ENCODE measurements at places on chromosomes 1 and 21.
A peak's percentile ranks its signal among the peaks of the same experiment; 100 is the strongest.

GRCh38 chr1:74396462-74396861 lies 115.9 kb downstream of the LRRC53 start:
- no peak for DNase-seq

GRCh38 chr21:44718571-44718970 lies 7.2 kb upstream of the TSPEAR start:
- DNase-seq, result no peak

DNA sequence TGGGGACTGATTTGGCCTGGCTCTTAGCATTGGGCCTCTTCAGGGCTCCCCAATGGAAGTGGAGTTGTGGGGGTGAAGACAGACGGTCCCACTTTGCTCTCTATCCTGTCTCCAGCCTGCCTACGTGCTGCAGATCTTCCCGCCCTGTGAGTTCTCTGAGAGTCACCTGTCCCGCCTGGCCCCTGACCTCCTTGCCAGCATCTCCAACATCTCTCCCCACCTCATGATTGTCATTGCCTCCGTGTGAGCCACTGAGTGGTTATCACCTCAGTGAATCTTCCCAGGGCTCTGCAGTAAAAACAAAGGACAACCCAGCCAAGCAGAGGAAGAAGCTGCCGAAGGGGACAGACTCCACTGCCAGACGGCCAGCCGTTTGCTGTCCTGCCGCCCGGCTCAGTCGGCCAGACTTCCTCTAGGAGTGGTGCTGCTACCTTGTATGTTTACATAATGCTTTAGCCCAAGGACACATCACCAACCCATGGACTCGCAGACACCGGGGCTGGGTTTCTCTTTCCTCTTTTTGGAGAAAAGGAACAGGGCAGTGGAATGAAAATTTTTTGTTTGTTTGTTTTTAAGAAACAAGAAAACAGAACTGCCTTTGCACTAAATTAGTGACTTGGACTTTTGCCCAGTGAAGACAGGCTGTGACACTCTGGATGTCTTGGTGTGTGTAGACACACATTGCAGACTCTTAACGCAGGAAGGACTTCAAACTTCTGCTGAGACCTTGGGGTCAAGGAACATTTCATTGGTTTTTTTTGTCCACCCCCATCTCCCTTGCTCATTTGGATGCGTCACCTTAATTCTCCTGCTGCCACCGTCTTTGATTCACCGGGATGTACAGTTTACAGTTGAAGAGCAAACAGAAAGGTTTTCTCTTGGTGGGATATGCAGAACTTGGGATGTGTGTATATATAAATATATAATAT lies 36.5 kb downstream of the ZBTB17 start:
- DNase-seq, result no peak

- DNase-seq, result peak; percentile 62
Observed at GRCh38 chr1:1080122-1080757, 6.1 kb upstream of the RNF223 start.

GRCh38 chr1:164602480-164603093 lies 43.6 kb downstream of the PBX1 start:
- peak; percentile 77 for DNase-seq

DNA sequence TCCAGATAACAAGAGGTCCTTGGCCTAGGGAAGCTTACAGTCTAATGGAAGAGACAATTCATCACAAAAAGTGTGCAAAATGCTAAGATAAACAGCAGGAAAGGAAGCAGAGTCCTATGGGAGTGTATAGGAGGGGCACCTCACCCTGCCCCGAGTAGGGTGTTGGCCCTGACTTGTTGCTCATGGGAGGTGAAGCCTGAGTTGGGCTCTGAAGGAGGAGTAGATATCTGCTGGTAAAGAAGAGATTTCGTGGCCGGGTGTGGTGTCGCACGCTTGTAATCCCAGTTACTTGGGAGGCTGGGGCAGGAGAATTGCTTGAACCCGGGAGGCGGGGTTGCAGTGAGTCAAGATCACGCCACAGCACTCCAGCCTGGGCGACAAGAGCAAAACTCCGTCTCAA lies 18.6 kb upstream of the GPR37L1 start:
- no peak for DNase-seq

GRCh38 chr1:91550961-91551360 lies 50.3 kb downstream of the CDC7 start:
- DNase-seq, result no peak

GRCh38 chr21:24204641-24205040 lies 1402.6 kb downstream of the MRPL39 start:
- DNase-seq, result no peak

- peak; percentile 57 for DNase-seq
Observed at GRCh38 chr1:234943836-234944402, 184.7 kb downstream of the TOMM20 start.

DNA sequence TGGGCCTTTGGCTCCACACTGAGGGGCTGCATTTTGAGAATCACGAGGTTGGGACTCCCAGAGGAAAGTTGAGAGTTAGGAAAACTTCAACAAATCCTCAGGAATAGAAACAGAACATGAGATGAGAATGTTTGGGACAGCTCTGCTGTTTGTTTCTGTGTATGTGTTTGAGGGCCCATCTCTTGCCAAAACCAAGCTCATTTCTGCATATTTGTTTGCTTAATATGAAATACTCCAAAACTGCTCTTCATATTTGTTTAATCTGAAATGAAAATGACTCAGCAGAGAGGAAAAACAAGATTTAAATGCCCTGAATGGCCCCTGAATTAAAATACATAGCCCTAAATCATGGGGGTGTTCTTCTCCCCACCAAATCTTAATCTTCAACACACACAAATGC lies 78.1 kb downstream of the DDR2 start:
- DNase-seq, result no peak

- no peak for DNase-seq
Observed at GRCh38 chr1:39196244-39197215, 8.0 kb upstream of the MACF1 start.

DNA sequence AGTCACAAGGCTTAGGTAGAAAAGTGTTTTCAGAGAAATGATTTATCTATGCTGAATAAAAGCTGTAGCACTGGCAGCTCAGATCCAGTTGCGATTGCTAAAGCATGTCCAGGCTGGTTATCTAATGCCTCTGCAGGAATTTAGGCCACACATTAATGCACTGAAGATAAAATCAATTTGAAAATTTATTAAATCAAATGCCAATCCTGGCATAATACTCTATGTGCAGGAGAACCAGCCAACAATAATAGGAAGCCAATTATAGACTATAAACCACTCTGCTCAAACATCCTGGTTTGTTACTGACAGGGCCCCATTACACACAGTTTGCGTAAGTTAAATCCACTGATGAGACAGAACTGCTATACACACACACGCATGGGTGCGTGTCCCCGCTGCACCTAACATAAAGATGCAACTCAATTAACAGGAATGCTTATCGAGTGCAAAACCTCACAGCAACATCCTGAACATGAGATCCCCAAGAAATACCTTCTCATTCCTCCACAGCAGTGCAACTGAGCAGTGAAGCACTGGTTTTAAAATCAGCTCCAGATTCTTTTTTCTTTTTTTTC lies 40.6 kb downstream of the PTP4A2 start:
- peak; percentile 16 for DNase-seq

GRCh38 chr1:177907000-177907399 lies 62.9 kb downstream of the SEC16B start:
- DNase-seq, result peak; percentile 12

GRCh38 chr1:229412056-229412455 lies 21.8 kb downstream of the ACTA1 start:
- no peak for DNase-seq

DNA sequence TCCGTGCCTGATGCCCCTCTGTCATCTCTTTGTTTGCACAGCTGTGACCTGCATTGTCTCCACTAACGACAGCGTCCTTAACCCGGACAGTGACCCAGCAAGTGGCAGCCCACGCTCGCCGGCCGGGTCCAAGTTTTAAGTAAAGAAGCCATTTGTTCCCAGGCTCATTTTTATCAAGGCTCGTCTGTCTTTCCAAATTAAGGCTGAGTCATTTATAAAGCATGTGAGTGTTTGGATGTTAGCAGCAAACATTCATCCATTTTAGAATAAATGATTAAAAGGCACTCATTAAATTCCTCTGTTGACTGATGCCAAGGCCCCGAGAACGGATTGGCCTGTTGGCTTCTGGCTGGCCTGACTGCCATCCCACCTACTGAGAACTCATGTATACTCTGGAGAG lies 514.5 kb downstream of the NPHP4 start:
- no peak for DNase-seq

- peak; percentile 66 for DNase-seq
Observed at GRCh38 chr1:10692401-10693021, 103.9 kb downstream of the CASZ1 start.

DNA sequence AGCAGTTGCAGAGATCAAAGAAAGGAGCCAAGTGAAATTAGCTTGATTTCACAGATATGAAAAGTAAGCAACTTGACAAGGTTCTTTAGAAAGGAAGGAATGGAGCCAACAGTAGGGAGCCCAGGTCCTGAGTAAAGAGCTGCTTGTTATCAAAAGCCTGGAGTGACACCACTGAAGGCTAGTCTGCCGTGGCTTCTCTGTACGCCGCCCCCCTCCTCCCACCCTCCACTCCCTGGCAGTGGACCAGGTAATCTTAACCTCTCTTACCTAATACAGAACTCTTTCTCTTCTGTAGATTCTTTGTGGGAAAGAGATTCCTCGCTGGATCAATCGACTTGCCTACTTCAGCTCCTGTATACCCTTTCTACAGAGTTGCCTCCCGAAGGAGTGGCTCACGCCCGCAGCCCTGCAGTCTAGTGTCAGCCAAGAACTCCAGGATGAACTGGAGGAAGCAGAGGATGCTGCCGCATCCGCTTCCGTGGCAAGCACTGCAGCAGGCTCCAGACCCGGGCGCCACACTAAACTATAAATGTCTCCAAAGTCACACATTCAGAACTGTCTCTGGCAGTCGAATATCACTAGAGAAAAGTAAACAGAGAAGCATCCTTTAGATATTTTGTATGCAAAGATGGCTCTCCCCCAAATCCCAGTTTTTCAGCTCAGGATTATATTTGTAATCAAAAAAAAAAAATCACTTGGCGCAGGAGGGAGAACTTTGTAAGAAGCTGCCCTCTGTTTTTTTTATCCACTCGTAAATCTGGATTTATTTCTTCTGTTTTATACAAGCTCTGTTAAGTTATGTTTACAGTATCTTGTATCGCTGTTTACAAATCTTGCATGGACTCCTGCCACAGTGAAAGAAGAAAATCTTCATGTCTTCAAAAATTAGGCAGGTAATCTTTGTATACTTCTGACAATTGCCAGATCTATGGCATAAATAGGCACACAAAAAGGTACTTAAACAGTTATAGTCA lies 52.6 kb downstream of the DESI2 start:
- DNase-seq, result no peak

DNA sequence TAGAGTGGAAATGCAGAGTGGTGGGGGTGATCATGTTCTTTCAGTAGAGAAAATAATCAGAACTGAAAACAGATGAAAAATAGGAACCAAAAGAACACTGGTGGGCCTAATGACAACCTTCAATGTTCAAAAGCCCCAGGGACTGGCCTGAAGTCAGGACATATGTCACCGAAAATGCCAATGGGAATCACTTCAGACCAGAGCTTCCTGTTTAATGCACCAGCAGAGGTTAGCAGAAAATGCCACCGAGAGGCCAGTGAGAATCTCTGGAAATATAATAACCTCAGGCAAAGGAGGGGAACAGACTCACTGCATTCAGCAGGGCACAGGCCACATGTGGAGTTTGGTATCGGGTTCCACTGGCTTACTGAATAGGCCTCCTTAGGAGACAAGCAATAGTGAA lies 15.9 kb upstream of the CD58 start:
- DNase-seq, result no peak

- no peak for DNase-seq
Observed at GRCh38 chr1:33349081-33349759, 28.3 kb upstream of the A3GALT2 start.

GRCh38 chr1:21289700-21290545 lies at the start of gene ECE1:
Gene ECE1 (minus strand): TSS chr1:21290463. CDS start chr1:21290414, 49 bp downstream.
- DNase-seq, result peak; percentile 49

GRCh38 chr1:119367432-119368124 lies 1.0 kb upstream of the HAO2 start:
- DNase-seq, result peak; percentile 25

GRCh38 chr1:167562702-167563101 lies 9.1 kb upstream of the CREG1 start:
- DNase-seq, result no peak

- DNase-seq, result peak; percentile 4
Observed at GRCh38 chr1:220339581-220339980, 67.3 kb upstream of the RAB3GAP2 start.

- no peak for DNase-seq
Observed at GRCh38 chr1:117014209-117014608, 12.6 kb downstream of the CD101 start.

- DNase-seq, result no peak
Observed at GRCh38 chr1:67110352-67110751, 24.4 kb downstream of the C1orf141 start.

DNA sequence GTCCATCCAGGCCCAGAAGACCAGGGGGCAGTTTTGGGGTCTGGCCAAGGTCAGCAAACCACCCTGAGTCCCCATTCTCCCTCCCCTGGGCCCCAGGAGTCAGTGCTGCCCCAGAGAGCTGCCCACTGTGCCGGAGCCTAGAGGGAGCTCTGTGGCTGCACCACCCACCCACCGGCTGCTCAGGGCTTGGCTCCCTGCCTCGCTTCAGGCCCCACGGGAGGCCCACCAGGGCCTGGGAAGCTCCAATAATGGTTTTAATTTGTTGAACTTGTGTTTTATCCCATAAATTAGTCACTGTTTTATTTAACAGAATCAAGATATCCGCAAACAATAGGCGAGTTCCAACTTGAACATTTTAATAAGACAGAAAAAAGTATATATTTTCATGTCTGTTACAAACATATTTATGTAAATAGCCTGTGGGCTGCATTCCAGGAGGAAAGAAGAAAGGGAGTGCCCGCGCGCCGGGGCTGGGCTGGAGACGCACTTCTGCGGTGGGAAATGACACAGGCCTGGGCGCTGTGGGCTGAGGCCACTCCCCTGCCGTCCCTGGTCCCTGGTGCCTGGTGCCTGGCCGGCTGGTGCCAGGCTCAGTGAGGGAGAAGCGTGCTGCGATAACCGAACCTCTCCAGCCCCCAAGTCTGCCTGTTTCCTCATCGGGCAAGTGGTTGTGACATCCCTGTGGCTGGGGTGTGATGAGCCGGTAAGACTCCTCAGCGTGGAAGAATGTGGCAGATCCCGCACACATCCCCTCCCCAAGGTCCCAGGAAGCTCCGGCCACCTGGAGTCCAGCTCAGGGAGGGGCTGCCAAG lies 160.5 kb downstream of the PEX14 start:
- peak; percentile 61 for DNase-seq

DNA sequence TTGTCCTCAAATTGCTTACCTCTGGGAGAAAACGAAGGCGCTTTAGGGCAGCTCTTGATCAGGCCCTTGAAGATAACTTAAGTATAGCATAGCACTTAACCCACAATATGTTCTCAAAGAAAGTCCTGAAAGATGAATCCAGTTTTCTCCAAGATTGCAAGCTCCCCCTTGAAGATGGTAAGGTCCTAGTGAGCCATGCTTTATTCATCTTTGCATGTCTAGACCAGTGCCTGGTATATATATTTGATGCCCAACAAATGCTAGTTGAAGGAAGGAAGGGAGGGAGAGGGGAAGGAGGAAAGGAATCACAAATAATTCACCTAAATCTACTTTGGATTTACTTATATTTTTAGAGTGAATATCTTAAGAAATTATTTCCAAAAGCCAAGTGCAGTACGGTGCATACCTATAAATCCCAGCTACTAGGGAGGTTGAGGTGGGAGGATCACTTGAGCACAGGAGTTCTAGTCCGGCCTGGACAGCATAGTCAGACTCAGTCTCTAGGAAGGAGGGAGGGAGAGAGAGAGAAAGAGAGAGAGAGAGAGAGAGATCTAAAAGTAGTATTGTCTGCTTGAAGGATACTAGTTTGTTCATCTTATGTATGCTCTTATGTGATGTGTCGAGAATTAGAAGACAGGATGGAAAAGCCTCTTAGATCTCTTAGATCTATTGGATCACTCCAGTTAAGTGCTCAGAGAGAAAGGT lies 25.0 kb downstream of the PBX1 start:
- no peak for DNase-seq
